ENCODE measurements at places on chromosomes 6 and 20.

DNA sequence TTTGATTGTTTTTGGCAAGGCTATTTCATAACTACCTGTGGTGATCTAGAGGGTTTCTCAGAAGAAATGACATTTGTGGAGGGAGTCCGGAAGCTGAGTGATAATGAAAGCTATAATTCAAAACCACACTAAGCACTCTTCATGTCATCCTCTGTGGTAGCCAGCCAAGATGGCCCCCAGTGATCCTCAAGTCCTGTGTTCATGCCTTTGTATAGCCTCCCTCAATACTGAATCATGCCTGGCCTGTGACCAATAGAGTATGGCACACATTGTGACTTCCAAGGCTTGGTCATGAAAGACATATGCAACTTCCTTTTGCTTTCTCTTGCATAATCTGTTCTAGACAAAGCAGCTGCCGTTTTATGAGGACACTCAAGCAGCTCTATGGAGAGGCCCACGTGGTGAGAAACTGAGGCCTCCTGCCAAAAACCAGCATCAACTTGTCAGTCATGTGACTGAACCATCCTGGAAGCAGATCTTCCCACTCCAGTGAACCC lies 12.8 kb upstream of the DNAAF9 start:
- DNase-seq, result no peak

GRCh38 chr6:4581468-4582385 lies 194.5 kb upstream of the CDYL start:
- DNase-seq, result peak; percentile 93

GRCh38 chr6:29656157-29656556 lies 735 bp upstream of the MOG start:
- no peak for DNase-seq

GRCh38 chr6:167833396-167833763 lies 6.7 kb downstream of the AFDN start:
- no peak for DNase-seq

- no peak for DNase-seq
Observed at GRCh38 chr6:159180001-159180400, 10.8 kb downstream of the FNDC1 start.

DNA sequence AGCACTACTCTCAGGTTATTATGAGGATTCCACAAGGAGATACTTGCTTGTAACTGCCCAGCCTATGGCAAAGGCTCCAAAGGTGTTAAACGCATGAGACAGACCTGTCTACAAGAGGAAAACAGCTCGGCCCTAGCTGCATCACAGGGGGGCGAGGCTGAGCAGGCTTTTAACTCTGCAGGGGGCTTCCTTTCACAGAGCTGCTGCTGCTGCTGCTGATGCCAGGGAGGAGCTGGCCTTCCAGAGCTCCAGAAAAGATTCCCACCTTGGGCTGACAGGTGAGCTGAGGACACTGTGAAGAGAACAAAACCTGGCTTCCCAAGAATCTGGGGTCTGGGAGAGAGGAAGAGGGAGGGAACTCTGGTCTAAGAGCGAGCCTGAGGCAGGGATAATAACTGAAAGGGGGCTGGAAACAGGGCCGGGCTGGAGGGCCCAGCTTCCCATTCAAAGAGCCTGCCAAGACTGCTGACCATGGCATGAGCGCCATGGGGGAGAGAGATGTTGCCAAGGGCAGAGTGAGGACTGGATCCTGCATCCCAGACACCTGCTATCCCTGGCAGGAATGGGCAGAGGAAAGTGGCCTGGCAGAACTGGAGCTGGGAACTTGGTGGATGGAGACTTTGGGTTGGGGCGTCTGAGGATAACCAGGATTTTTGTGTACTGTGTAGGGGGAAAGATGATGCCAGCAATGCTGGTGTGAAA lies 211.1 kb upstream of the LRFN2 start:
- DNase-seq, result no peak

DNA sequence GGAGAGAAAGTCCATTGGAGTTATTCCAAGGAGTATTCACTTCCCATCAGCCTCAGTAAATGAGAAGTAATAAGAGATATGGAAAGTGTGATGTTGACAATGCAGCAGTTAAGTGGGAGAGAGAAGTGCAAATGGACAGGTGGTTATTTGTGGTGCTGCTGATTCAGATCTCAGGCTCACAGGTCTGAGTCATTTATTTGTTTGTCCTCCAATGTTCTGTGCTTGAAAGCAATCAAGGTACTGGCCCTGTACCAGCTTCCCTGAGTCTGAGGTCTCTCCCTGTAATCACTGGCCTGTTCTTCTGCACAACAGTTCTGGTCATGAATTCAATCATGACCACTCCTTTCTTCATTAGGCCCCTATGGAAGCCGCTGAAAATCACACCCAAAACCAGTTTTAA lies 827.7 kb downstream of the MAFB start:
- DNase-seq, result no peak

- no peak for DNase-seq
Observed at GRCh38 chr20:46251211-46251673, 57.1 kb downstream of the CDH22 start.

DNA sequence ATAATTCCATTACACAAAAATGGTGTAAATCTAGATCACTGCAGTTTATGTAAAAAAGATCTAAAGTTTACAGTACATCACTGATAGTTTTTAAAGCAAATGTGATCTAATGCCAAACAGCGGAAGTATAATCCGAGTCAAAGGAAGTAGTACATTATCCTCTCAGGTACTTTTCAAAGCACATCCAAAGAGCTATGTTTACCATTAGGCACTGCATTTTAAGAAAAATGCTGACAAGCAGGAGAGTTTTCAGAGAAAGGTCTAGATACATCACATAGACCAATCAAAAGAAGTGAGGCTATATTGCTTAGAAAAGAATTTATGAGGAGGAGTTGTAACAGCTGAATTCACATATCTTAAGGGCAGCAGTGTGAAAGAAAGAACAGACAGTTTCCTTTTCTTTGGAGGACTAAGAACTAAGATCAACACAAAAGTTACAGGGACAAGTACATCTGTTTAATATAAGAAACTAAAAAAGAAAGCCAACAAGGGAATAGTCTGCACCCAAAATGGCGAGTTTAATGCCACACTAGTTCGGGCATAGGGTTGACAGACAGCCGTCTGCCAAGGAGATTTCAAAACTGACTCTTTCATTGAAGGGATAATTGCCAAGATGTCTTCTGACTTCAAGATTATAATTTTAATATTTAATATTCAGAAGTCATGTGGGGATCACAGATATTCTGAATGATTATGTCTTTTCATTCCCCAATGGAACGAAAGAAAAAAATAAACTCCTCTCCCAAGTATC lies 1.4 kb downstream of the ZNF184 start:
- no peak for DNase-seq

DNA sequence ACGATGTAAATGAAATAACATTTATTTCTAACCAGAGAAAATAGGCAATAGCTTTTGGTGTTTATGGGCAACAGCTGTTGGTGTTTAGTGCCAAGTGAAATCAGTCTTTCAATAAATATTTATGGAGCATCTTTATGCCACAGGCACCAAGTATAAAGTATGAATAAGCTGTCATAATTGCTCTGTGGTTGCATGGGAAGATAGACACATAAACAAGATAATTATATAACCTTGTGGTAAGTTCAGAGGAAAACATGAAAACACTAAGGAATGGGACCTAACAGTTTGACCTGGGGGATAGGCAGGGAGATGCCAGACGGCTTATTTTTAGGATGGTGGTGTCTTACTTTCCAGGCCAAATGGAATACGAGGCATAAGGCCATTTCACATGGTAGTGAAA lies 110.9 kb downstream of the GFRAL start:
- DNase-seq, result no peak

DNA sequence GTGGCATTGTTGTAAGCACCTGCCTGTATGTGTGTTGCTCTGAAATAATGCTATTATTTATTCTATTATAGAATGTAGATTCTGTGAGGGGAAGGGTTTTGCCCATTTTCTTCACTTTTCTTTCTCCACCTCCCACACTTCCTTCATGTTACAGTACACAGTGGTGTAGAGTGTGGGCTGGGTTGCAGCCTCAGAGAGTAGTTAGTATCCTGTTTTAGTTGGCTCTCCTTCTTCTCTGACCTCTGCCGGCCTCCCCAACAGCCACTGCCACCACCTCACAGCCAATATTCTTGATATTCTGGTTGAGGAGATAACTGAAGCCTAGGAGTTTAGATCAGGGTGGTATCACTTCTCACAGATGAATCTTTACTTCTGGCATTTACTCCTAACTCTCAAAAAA lies 143.4 kb downstream of the BCKDHB start:
- DNase-seq, result no peak

DNA sequence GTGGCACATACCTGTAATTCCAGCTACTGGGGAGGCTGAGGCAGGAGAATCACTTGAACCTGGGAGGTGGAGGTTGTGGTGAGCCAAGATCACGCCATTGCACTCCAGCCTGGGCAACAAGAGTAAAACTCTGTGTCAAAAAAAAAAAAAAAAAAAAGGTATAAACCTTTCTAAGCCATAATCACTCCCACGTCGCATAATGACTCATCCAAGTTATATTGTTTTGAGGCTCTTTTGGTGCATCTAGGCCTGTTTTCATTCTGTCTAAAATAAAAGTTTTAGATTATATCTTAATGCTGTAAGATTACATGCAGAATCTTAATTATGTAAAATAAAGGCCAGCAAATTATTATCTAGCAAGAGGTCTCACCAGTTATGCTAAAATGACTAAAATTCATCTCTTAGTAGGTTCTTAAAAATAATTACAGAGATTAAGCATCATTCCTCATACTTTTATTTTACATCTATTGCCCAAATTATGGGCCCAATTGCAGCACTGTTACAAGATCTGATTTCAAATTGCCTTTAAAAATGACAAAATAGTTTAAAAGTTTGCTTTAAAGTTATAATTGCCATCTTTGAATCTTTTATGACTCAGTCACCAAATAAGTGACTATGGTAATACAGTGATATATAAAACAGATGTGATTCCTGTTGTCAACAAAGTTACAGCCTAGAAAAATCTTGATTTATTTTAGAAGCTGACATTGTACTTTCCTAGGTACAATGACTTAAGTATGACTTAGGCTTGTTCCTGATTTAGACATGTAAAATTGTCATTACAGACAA lies 10.4 kb upstream of the SUMO4 start:
- DNase-seq, result no peak

GRCh38 chr6:42618105-42618504 lies 54.3 kb downstream of the UBR2 start:
- no peak for DNase-seq

DNA sequence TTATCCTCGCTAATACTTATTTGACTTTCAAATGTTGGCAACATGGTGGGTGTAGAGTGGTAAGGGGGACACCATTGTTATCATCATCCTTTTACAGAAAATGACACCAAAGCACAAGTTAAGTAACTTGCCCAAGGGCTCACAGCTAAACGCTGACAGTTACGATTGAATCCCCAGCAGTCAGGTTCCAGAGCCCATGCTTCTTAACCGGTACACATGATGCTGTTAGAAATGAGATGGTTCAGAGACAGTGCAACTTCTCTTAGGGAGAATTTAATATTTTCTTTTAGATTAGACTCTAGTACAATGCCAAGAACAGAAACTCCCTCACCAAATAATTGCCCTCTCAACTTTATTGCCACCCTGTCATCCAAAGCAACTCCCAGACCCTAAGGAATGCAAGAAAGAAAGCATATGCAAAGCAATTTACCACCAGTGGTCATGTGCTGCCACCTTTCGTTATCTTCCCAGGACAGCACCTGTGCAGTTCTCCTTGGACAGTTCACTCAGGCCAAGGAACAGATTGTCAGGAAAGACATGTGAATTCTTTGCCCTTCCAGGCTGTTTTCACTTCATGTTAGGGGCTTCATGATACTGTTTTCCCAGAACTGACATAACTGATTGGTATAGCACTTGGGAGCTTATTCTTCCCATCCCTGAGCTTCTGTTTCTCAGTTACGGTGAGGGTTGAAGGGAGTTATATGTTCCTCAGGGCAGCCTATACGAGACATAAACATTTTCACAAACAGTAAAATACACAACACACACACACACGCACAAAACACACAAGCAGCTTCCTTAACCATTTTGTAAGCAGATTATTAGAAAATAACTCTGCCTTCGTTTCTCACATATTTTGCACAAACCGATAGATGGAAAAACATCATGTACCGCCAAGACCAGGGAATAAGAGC lies 5.1 kb downstream of the HLA-DMA start:
- DNase-seq, result no peak

- no peak for DNase-seq
Observed at GRCh38 chr6:142332393-142333098, 30.7 kb downstream of the ADGRG6 start.

GRCh38 chr20:4154958-4155411 lies 139.6 kb upstream of the RNF24 start:
- DNase-seq, result no peak

DNA sequence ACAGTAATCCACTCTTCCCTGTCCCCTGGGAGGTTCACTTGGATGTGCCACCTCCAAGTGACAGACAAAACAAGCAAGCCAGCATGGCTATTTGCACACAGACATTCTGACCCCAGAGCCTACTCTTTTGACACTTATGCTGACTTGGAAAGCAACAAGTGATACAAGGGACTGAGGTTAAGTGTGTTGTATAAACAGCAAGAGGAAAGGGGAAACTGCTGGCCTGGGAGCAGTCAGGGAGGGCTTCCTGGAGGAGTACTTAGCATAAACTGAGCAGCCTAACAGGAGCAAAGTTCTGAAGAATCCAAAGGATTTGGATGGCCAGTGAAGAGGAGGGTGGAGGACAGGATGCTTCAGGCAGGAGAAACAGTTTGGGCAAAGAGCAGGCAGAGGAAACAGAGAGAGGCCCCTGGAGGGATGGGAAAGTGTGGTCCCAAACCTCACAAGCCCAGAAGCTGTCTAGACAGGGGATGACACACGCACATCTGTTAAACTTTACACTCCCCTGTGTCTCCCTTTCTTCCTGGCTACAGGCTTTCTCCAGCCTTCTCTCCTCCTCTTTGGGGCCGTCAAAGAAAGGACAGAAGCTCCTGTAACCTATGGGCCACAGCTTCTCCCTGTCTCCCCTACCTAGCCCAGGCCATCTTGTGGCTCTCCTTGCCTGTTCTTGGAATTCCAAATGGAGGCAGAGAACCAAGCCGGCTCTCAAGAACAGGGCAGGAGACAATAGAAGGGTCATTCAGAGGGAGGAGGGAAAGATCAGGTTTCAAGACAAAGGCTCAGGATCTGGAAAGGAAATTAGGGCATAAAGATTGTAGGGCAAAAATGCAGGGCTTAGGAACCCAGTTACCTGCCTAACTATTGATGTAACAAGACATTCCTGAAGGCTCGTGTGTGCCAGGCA lies 19.3 kb downstream of the SULF2 start:
- no peak for DNase-seq

GRCh38 chr6:139990856-139991465 lies 616.5 kb upstream of the CITED2 start:
- no peak for DNase-seq

DNA sequence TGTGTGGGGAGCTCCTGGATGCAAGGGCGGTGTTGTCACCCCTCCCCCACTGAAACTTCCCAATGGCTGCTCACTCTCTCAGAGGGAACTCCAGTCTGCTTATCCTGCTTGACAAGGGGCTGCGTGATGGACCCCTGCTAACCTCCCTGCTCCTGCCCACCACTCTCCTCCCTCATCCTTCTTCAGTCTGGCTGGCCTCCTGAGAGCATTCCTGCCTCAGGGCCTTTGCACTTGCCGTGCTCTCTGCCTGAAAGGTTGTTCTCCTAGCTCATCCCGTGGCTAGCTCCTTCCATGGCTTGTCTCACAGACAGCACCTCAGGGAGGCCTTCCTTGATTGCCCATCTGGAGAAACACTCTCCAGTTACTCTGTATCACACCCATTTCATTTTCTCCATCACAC lies 73.9 kb upstream of the ZNFX1 start:
- no peak for DNase-seq
